Left renal pelvis (tissue), 4 donors: ENCODE measurements at places on chromosomes 7 and 10.

DNA sequence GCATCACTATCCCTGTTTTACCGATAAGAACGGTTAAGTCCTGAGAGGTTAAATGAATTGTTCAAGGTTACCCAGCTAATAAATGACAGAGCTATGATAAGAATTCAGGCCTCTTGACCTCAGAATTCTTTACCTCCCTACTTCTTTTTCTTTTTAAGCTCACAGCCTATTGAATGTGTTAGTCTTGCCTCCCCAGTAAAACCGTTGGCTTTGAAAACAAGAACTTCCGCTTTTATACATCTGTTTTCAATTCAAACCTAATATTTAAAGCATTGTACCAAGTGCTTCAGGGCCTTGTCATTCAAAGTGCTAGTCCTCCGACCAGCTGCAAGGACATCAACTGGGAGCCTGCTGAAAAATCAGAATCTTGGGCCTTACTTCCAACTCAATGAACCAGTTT is 15.6 kb downstream of the SEC31B start:
- no peak for DNase-seq

GRCh38 chr7:26609532-26609931 is 254.9 kb downstream of the SKAP2 start:
- no peak for DNase-seq

GRCh38 chr7:133795068-133795665 is 332.0 kb upstream of the LRGUK start:
- DNase-seq = no peak

- no peak for DNase-seq
Measured at GRCh38 chr7:41319581-41319980, 383.3 kb downstream of the INHBA start.

DNA sequence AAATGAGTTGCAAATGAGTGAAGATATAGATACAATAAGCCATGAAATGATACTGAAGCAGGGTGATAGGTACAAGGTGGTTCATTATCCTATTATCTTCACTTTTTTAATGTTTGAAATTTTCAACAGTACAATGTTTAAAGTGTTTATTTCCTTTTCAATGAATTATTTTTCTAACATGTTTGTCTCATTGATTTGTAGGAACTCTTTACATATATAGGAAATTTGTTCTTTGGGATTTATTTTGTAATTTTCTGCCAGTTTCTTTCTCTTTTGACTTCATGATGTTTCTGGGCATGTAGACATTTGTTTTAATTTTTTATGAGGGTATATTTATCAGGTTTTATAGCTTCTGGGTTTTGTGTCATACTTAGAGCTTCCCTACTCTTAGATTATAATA is 108.9 kb downstream of the EXOC4 start:
- no peak for DNase-seq

GRCh38 chr10:60951272-60951724 is 7.3 kb upstream of the RHOBTB1 start:
- DNase-seq = no peak

GRCh38 chr10:26887611-26888215 is 27.0 kb upstream of the ABI1 start:
- DNase-seq = no peak

DNA sequence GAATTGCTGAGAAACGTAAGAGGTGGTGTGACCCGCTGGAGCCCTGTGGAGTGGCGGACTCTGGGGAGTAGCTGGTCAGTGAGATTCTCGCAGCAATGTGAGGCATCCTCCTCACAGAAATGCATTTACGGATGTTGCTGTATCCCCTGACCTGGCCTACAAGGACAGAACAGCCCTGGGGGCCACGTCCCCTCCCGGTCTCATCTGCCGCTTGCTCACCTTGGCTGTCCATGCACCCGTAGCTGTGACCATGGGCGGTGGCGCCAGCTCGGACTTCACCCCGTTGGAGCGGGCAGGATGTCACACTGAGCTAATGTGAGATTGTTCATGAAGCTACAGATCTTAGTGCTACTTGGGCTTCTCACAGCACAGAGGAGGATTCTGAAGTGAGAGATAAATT is 193.8 kb downstream of the EBF3 start:
- no peak for DNase-seq

DNA sequence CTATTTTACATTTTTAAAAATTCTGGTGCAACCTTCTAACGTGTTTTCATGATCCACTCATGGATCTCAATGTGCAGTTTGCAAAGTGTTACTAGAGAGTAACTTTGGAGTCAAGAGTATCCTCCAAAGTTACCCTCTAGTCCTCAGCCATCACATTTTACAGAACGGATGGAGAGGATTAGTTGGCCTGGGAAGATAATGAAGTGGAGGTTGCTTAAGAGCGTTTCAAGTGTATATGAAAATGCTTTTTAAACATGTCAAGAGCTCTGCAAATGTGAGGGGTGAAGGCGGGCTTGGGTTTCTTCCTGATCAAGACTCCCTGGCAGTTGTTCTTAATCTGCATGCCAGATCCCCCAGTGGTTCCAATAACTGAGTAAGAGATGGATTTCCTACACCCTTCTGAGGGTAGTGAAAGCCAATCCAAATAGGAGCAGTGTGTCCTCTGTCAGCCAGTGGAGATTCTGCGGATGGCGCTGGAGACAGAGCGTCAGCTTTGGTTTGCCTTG is 299.4 kb upstream of the NPVF start:
- no peak for DNase-seq

DNA sequence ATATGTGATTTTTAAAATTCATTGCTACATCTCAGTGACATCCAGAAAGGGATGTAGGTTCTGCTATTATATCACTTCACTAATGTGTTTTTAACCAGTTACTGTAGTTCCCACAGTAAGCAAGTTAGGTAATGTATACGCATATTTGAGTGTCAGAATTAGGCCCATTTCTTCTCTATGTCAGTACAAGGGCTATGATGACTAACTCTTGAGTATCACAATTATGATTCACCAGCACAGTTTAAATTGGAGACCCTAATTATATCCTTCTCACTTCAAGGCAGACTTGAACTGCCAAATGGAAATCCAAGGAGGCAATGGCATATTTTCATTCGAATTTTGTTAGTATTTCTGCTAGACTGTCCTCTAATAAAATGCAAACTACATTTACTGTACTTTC is 23.6 kb downstream of the BZW2 start:
- DNase-seq = no peak

DNA sequence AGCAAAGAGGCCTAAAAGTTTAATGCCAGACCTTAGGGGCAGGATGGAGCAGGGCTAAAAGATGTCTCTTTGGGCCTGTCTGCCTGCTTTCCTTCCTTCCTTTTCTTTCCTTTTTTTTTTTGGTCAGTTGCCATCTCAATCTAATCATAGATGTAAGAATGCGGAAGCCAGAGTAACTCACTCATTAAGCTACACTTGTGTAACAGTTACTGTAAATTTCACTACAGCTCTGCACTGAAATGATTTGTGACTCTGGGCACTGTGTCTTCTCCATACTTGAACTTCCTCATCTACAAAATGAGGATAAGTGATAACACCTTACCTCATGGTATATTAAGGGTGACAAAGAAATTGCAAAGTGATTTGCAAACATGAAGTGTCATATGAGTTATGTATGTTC is 75.5 kb upstream of the AGK start:
- DNase-seq = no peak
